ENCODE measurements at places on chromosomes 5 and 9. TPM values are rescaled to one million over a fixed set of nuclear protein-coding genes. Genes with fewer than 3 reads are reported as not detected.

DNA sequence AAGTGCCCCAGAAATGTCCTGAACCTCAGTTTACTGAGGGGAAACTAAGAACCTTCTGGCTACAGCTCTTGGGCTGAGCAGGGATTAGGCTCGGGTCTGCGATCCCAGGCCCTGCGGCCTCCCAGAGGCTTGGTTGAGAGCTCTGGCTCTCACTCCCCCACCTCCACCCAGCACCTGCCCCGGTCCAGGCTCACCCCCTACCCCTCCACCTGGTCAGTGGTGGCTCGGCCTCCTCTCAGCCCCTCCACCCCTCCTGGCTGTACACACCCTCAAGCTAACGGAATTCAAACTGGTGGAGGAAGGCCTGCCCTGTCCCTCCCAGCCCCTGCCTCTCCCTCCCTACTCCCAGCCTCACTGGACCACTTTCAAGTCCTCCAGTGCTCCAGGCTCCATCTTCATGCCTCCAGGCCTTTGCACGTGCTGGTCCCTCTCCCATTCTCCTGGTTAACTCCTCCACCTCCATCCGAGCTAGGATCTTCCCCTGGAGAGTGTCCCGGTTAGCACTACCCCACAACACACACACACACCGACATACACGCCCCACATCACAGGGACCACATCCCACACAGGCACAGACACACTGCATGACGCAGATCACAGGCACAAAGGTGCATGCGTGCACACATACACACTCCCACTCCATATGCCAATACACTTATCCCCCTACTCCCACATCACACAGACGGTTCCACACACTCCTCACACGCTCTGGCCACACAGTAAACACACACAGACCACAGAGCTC lies 130.9 kb downstream of the C9orf50 start:
- peak; percentile 75 for DNase-seq

GRCh38 chr5:168898247-168898911 lies 319.2 kb upstream of the PANK3 start:
- no peak for DNase-seq

The TRUB2 gene
- 17.7 TPM for total RNA-seq

The CYFIP2 gene
- 11.6 TPM for total RNA-seq

- DNase-seq: no peak
These were observed 73.4 kb upstream of the CDH6 start for GRCh38 chr5:31119938-31120641.

DNA sequence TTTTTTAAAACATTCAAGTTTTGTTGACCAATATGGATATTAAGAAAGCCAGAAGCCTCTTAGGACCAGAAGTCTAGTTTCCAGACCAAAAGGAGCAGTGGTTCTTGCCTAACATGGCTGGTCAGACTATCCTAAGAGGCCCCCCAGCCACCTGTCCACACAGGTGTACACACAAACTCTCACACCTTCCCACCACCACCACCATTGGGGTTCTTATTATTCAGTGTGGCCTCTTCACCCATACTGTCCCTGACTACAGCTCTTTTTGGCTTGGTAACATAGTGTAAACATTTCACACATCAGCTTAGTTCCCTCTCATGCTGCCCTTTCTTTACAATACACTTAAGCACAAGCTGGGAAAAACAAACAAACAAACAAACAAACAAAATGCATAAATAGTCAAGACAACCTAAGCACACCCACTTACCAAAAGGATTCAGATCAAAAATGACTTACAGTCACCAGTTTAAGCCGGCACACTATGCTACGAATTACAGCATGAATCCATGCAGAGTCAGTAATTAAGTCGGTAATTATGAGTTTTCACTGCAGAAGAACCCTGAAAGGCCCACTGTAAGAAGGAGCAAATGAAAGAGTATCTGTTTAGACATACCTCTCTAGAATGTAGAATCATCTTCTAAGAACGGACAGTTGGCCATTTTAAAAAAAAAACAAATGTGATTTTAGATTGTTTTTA lies 9.5 kb downstream of the LHFPL2 start:
- DNase-seq: no peak

GRCh38 chr9:16612627-16613026 lies 257.8 kb downstream of the BNC2 start:
- peak; percentile 67 for DNase-seq

DNA sequence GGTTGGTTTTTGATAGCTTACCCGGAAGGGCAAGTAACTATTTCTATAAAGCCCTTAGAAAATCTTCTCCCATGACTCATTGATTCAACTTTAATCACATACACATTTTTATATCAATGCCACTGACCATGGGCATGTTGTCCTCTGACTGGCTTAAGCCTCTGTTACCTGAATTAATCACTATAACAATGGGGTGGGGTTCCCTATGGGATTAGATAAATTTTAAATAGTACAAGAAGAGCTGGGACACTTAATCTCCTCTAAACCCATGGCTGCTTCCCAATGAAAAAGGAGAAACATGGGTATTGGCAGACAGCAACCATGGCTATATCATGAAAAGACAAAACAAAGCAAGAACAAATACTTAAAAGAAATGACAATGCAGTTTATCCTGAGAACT lies 636.2 kb downstream of the BRINP1 start:
- no peak for DNase-seq

- DNase-seq: no peak
These were observed 15.4 kb downstream of the FAM174A start for GRCh38 chr5:100550531-100551051.

DNA sequence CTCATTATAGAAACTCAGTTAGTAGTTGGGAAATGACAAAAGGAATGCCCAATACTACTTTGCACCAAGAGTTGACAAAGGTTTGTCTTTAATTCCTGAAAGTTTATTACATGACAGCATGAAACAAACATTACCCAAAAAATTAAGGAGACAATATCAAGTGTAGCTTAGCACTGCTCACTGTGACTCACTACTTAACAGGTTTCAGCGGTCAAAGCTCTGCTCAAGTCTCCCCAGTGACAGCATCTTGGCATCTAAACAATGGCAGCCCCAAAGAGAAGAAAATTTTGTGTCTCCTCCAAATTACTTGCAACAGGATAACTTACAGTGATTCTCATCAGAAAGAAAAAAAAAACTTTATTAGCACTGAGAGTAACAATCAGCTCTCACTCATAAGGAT lies 1030.2 kb downstream of the EFNA5 start:
- DNase-seq: no peak

- DNase-seq: no peak
These were observed 105.5 kb upstream of the KLF4 start for GRCh38 chr9:107594908-107595530.

The ZNF366 gene
- total RNA-seq: under 0.01 TPM
